ENCODE measurements at places on chromosomes 1 and 21.
A peak's percentile ranks its signal among the peaks of the same experiment; 100 is the strongest.

GRCh38 chr1:173224280-173224892, 17.3 kb upstream of the TNFSF4 start:
- no peak for DNase-seq

DNA sequence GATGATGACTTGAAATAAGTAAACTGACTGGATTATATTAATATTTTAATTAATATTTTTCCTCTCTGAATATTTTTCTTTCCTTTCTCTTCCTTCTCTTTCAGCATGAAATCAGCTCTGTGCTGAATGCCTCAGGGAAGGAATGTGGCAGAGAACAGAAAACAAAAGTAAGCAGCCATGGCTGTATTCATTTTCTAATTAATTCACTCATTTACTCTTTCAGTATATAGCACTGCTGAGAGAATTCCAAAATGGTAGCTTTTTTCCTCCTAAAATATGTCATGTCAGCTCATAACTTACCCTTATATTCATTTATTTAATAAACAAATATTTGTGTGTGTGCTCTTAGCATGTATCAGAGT, 522.5 kb downstream of the PTPRC start:
- no peak for DNase-seq

DNA sequence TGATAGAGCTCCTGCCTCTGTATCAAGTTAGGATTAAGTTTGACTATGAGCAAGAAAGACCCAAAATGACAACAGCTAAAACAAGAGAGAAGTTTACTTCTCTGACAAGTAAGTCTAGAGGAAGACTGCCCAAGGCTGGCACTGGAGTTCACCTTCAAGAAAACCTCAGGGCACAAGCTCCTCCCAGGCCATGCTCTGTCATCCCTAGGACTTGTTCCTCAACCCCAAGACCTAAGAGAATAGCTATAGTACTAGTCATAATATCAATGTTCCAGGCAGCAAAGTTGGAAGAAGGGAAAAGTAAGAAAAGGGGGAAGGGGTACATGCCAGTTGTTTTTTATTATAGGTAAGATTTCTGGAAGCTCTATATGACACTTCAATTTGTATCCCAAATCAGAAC, 26.4 kb upstream of the DARS2 start:
- DNase-seq, result no peak

GRCh38 chr1:92087542-92087941, 7.4 kb downstream of the BTBD8 start:
- DNase-seq, result no peak

DNA sequence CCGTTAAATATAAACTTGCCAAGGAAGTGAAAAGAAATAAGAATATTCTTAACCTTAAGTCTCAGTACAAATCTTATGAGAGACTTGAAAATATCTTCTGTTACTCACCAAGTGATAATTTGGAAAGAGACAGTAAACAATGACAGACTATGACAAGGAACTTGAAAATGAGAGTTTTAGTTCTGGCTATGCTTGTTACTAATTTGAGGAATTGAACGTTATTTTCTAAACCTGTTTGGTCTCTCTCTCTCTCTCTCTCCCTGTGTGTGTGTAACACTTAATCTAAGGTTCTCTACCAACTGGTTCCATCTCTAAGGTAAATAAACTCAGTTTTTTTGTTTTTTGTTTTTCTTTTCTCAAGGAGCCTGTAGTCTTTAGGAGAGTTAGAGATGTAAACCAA, 161.8 kb downstream of the AMY1C start:
- no peak for DNase-seq

- DNase-seq, result no peak
These were observed 13.7 kb downstream of the DHRS3 start for GRCh38 chr1:12604114-12604874.

DNA sequence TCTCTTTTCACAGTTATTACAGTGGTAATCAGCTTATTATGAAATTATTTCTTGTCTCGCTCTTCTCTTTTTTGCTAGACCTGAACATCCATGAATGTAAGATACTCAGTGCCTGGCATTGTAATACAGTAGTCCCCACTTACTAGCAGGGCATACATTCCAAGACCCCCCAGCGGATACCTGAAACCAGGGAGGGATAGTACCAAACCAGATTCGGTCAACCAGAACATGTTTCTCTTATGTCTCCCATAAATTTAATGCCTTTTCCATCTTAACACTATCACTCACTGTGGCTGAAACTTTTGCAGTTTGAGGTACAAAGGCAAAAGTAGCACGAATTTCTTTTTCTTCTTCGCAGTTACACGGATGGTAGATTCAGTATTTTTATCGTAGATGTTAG, 24.6 kb upstream of the B3GALT2 start:
- no peak for DNase-seq

GRCh38 chr1:81232420-81232819, 568.3 kb upstream of the ADGRL2 start:
- no peak for DNase-seq

DNA sequence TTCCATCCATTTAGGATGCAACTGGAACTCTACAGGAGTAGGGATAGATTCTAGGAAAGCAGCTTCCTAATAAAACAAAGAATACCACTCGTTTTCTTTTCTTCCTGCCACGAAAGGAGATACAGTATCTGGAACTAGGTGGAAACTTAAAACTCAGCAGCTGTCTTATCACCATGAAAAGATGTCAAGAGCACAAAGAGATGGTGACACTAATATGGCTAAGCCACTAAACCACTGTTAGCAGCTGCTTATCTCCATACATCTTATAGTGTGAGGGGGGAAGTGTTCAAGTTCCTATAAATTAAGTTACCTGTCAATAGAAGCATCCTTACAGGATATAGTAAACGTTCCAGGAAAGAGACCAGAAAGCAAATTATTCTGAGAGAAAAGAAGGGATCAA, 162.5 kb downstream of the TYW3 start:
- DNase-seq, result no peak

DNA sequence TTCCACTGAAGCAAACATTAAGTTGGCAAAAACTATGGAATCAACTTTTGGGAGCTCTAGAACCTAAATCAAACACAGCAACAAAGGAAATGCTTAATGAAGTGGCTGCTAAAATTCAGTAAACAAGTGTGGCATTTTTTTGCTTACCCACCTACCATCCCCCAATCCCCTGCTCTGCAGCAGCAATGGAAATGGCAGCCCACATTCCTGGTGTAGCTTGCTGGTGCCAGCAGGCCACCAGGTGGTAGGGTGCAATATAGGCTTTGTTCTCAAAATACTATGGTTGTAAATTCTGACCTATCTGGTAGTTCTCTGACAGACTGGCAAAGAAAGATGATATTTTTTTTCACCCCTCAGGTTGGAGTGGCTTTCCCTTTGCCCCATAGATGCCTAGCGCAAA, 42.8 kb downstream of the SHCBP1L start:
- DNase-seq, result no peak

DNA sequence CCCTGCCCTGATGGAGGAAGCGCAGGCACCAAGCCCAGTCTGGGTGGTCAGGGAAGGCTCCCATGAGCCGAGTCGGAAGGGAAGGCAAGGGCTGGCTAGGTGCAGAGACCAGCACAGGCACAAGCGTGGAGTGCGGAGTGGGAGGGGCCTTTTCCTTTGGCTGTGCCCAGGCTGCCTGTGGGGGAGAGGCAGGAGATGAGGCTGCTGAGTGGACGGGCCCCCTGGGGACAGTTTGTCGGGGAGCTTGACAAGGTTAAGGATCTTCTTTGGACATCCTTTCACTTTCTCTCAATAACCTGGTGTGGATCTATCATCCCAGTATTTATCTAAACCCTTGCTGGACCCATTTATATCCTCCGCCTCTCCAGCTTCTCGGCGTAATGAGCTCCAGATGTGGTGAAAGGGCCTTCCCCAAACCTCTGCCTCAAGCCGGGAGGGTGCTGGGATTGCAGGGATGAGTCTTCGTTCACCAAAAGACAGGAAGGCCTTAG, 42.9 kb downstream of the EPHB2 start:
- no peak for DNase-seq

- DNase-seq, result peak; percentile 11
These were observed 553 bp upstream of the STMN1 start for GRCh38 chr1:25906644-25907300.

GRCh38 chr1:112744009-112744578, 29.0 kb upstream of the PPM1J start:
- DNase-seq, result no peak

- DNase-seq, result no peak
These were observed 37.2 kb upstream of the ATG4C start for GRCh38 chr1:62746809-62747138.

DNA sequence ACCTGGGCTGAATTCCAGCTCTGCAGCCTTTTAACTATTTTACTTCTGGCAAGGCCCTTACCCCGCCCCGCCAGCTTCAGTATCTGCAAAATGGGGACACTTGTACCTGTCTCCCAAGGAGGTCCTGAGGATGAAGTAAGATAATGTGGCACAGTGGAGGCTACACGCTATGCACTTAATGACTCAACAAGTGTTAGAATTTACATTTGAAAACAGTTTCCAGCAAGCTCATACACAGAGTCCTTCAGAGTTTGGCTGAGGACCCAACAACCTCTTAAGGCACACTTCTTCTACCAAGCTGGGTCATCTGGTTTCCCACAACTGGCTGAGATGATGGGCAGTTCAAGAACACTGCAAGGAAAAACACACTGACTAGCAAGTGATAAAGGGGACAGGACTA, 30.2 kb upstream of the SLC22A15 start:
- no peak for DNase-seq

GRCh38 chr21:42679319-42680057, 26.1 kb downstream of the PDE9A start:
- DNase-seq, result no peak

GRCh38 chr1:88742531-88742930, 58.5 kb downstream of the PKN2 start:
- no peak for DNase-seq

DNA sequence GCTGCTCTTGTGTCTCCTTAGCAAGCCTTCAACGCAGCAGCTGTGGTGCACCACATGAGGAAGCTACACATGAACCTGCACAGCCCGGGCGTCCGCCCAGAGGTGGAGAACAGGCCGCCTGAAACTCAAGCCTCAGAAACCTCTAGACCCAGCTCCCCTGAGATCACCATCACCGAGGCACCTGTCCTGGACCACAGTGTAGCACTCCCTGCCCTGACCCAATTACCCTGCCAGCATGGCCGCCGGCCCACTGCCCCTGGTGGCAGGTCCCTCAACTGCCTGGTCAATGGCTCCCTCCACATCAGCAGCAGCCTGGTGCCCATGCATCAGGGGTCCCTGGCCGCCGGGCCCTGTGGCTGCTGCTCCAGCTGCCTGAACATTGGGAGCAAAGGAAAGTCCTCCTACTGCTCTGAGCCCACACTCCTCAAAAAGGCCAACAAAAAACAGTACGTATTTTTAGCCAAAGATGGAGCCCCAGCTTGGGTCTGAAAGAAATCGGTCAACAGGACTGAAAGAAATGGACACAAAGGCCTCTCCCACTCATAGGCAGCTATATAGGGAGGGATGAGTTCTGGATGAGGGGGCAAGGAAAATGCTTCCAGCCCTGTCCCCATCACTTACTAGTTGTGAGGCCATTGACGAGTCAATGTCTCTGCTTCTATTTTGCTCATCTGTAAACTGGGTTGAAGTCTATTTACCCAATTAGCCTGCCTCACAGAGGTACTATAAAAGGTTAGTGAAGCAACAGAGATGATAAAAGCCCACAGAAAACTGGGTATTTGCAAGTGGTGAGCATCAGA, 28.5 kb downstream of the CAMK1G start:
- DNase-seq, result no peak

Measured in cortex of kidney (tissue), 1 donor.